AG08395 (cell line): ENCODE measurements at places on chromosomes 1 and 21.
A peak's percentile ranks its signal among the peaks of the same experiment; 100 is the strongest.

DNA sequence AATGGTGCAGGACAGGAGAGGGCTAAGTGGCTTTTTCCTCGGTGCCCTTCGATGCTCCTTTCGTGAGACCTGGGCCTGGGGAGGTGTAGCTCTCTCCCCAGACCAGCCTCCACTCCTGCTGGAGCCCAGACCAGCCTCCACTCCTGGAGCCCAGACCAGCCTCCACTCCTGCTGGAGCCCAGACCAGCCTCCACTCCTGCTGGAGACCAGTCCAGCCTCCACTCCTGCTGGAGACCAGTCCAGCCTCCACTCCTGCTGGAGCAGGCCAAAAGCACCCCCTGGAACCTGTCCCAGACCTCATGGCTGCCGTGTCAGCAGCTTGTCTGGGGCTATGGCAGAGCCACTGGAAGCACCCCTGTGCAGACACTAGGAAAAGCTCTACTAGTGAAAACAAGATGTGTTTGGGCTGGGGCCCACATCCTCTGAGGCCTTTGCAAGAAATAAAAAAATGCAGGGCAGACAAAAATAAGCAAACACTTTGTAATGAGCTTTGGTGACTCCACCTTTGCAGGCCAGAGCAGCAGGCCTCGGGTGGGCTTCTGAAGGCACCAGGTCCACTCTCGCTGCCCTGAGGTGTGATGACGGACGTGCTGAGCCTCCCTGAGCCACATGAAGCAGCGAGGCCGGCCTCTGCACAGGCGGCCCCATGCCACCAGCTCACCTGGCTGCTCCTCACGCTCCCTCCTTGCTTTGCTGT, 116.0 kb upstream of the IFFO2 start:
- DNase-seq = no peak

DNA sequence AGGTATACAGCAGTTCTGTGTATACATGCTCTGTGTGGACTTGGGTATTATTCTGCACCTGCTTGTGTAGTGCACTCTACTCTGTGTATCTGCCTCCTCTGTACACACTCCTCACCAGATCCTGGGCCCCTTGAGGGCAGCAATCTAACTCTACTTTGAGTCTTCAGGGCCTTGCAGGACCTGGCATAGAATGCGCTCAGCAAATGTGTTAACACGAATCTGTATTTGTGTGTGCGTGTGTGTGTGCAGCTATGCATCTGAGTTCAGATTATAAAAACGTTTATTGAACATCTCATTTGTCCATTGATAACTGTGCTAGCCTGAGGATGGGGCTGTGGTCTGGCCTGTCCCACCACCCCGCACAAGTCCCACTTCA, 3.9 kb upstream of the MEF2D start:
- no peak for DNase-seq

- DNase-seq = peak; percentile 93
Measured at GRCh38 chr1:84365225-84366221, 32.8 kb upstream of the DNASE2B start.

- no peak for DNase-seq
Measured at GRCh38 chr1:155761736-155762405, 73.0 kb downstream of the DAP3 start.

- no peak for DNase-seq
Measured at GRCh38 chr21:45270306-45270821, 17.3 kb downstream of the POFUT2 start.

DNA sequence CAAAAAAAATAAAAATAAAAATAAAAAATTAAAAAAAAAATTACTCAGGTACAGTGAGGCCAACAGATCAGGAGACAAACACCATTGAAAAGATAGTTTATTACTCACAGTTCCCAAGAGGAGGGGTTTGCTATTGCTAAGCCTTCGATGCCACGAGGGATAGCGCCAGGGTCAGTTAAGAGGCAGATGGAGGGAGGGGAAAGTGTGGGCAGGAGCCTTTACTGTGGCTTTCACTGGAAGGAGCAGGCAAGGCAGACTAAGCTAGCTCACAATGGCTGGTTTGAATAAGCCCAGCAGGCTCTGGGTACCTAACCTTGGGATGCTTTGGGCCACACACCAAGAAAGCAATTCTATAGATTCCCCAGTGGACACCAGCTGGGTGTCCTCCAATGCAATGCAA, 12.7 kb upstream of the RNF187 start:
- no peak for DNase-seq
